NCI-H345 (cell line): ENCODE measurements at places on chromosomes 5 and 9.

DNA sequence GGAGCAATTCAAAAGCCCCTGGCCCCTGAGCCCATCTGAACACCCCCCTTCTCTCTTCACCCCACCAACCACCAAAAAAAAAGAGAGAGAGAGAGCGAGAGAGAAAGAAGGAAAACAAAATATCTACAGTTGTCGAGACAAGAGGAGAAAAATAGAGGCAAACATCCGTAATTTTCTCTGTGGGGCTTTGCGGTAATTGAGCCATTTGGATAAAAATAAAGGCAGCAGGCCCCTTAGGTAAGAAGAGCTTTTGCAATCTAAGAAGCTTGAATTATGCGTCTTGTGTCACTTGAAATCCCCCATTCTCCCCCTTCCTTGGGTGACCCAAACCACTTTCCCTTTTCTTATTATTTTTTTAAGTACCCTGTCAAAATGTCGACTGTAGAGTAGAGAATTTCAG lies 35.5 kb upstream of the FUBP3 start:
- DNase-seq: no peak

GRCh38 chr9:36903541-36904435 lies 130.3 kb downstream of the PAX5 start:
- DNase-seq: no peak

- DNase-seq: no peak
Measured at GRCh38 chr5:153671653-153672346, 181.3 kb downstream of the GRIA1 start.

GRCh38 chr5:168438349-168438748 lies 47.9 kb upstream of the RARS1 start:
- DNase-seq: no peak

DNA sequence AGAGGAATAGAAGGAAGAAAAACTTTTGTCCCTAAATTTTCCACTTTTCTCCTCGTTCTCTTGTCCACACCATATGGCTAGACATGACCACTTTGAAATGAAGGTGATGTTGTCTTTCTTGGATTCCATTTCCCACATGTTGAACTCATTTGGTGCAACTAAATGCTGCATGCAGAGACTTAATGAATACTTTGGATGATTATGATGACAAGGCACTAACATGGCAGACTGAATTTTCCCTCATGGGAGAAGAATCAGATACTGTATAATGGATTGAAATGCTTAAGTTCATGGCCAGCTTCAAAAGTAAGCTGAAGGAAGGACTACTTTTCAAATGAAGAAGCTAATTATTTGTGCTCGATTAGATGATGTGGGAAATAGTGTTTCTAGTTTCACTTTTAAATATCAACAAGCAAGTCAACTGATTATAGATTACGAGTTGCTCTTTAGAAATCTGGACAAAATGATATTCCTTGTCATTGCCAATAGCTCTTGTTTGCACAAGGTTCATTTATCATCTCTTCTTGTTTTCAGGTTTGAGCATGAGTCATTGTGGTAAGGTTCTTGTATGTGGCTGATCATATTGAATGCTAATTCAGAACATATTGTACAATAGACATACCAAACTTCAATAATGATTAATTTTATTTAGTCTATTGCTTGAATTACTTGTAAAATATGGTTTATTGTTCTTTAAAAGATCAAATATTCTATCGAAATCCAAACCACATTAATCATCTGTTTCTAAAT lies 501.3 kb upstream of the FTMT start:
- no peak for DNase-seq

GRCh38 chr5:158792976-158793375 lies 306.7 kb downstream of the EBF1 start:
- no peak for DNase-seq

DNA sequence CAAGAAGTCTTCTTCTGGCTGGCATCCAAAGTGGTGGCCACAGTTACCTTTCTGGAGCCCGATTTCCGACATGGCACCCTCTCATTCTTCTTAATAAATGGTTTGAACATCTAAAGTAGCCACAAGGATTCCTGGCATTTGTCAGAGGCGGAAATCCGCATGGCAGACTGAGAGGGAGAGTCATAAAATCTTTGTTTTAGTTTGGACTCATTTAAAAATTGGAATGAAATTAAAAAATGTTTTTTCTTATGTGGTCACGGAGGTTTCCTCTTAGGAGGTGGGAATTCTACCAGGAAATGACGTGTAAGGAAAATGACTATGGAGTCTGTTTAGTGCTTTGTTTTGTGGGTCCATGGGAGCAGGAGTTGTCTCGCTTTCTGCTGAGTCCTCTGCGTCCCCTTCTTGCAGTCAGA lies 133.0 kb upstream of the PTCH1 start:
- no peak for DNase-seq
